ENCODE measurements at places on chromosomes 7 and 10.

GRCh38 chr7:70470746-70471145, 661.2 kb upstream of the GALNT17 start:
- DNase-seq, result no peak

GRCh38 chr7:81768951-81769778, 682 bp downstream of the HGF start:
- DNase-seq, result no peak

DNA sequence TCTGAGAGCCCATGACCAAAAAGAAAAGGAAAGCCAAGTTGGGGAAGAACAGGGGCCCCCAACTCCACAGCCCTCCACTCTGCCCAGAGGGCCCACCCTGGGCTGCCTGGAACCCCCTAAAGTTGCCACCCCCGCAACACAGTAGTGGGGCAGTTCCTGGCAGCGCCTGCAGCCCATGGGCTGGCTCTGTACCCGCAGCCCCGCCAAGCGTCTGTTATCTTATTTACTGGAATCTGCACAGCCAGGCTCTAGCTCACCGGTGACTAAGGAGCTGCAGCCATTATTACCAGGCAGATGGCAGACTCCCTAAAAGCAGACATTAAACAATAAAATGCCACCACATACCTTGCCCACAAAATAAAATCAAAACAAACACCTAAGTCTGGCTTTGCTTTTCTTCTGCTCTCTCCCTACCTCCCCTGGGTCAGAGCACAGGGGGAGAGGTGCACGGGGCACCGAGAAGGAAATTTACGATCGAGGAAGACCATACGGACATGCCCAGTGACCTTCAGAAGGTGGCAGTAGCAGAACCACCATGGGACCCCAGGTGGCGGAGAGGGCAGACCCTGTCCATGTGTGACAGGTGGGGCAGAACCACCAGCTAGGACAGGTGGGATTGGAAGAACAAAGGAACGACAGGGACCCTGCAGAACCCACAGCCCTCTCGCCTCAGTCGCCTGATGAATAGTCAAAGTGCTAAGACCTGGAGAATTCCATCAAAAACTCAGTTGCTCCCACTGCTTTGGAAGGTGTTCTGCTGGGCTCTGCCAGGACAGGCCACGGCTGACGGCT, 66.3 kb downstream of the PRKAG2 start:
- DNase-seq, result no peak

DNA sequence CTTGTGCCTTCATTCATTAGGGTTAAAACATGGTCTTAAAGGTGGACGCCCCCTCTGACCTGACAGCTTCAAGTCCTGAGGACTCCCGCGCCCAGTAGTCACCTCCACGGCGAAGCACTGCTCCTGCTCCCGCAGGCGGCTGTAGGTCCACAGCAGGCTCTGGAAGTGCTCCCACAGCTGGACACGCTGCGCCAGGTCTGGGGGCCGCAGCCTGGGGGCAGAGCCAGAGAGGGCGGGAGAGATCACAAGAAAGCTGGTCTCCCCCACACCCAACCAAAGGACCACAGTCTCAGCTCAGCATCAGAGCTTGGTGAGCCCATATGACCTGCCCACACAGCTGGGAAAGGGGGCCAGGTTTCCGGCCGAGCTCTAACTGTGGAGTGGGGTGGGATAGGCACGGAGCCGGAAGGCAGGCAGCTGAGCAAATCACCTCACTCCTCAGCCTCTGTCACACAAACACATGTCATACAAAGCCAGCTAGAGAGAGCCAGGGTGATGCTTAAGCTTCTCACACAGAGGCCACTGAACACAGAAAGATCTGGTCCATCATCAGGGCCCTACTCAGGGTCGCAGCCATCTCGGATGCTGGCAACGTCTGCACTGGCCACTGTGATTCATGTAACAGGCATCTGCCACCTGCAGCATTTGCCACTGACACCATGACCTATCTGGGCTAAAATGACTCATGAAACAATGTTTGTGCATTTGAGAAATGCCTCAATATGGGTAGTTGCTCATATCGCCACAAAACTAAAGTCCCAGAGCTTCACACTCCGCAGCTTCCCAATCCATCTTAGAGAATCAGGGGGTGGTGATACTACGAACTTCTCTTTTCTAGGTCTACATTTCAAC, 12.6 kb downstream of the HPS1 start:
- DNase-seq, result no peak

GRCh38 chr10:1149793-1150637, 93.8 kb downstream of the WDR37 start:
- DNase-seq, result no peak

- DNase-seq, result no peak
Measured at GRCh38 chr10:84038035-84038434, 101.3 kb upstream of the GHITM start.

GRCh38 chr10:373015-373414, 237.8 kb downstream of the ZMYND11 start:
- DNase-seq, result no peak

DNA sequence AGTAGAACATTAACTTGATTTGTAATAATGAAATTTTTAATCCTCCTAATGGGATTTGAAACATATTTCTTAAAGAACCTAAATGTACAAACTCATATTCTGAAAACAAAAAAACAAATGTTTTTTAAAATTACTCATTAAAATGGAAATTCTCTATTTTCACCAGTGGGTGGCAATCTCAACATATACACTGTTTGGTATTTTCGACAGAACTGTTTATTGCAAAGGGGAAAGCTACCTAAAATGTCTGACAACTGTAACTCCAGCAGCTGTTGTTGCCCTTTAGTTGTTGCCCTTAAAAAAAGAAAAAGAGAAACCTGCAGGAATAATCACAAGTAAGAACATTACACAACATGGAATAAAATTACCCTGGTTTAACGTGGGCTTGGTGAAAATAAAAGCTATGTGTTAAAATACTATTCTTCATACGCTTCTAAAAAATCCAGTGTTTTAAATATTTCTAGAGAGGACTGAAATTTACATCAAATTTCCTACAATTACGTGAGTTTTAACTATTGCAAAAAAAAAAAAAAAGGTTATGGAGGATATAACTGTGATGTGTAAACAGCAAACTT, 54.5 kb downstream of the COL1A2 start:
- DNase-seq, result no peak

DNA sequence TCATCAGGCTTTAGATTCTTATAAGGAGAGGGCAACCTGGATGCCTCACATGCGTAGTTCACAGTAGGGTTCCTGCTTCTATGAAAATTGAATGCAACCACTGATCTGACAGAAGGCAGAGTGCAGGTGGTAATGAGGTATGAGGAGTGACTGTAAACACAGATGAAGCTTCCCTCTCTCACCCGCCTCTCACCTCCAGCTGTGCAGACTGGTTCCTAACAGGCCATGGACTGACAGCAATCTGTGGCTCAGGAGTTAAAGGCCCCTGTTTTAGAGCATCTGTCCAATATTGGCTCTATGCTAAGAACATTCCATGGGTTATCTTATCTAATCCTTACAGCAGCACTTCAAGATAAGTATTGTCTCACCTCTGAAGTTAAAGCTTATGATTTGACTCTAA, 213.5 kb upstream of the NRP1 start:
- DNase-seq, result no peak

DNA sequence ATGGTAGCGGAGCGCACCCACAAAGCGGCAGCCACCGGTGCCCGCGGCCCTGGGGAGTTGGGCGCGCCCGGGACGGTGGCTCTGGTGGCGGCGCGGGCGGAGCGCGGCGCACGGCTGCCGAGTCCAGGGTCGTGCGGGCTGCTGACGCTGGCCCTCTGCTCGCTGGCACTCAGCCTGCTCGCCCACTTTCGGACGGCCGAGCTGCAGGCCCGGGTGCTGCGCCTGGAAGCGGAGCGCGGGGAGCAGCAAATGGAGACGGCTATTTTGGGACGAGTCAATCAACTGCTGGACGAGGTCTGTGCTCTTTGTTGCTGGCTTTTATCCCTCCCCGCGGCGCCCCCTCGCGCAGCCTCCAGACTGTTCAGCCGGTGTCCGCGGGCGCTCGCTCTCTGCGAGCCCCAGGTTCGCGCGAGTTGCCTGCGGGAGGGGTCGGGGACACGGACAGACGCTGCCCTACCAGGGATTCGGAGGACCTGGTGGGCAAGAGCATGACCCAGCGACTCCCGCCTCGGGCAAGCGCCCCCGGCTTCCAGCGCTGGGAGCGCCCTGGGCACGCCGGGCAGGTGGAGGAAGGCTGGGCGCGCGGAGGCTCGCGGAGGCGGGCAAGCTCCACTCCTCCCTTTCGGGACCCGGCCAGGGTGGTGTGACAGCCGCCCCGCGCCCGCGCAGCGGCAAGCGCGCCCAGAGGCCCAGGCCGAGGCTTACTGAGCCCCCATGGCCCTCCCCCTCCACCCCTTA, 887 bp downstream of the COL13A1 start:
- DNase-seq, result no peak

DNA sequence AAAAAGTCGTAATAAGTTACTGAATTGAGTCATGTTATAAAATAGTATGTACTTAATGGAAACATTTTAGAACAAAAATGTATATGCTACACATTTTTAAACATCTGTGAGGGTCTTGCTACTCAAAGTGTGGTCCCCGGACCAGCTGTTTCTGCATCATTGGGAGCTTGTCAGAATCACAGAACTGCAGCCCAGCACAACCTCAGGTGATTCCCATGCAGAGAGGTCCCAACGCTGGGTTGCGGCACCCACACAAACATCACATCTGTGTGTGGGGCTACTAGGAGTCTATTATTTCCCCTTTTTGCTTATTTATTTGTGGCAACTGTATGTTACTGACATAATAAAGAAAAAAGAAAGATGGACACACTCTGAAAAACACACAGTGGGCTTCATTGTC, 146.6 kb downstream of the BMS1 start:
- no peak for DNase-seq

DNA sequence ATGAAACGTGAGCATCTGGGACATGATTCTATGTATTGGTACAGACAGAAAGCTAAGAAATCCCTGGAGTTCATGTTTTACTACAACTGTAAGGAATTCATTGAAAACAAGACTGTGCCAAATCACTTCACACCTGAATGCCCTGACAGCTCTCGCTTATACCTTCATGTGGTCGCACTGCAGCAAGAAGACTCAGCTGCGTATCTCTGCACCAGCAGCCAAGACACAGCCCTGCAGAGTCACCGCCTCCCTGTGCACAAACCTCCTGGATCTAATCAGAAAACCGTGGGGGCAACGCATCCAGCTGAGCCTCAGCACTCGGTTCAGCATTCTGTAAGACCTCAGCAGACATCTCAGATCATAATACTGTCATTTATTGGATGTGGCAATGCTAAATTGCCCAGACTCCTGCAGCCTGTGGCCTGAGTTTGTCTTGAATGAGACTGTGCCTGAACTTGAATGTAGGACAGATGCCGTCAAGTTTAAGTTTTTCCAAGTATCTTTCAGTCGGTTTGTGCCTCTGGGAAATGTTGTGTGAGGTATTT, 41.5 kb upstream of the PRSS58 start:
- no peak for DNase-seq

DNA sequence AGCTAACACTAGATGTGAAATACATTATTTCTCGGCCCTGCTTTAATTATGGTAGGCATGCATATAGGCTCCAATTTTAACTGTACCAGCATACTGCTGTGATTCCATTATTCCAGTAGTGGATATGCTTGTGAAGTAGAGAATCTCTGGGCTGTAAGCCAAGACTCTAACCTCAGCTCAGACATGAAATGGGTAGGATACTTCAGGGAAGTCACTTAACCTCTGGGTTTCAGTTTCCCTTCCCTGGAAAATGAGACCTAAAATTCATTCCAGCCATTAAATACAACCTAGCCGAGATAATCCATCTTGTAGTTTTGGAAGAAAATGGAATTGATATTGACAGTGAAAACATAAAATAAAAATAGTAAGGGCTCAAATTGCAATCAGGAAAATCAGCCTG, 59.6 kb upstream of the TRIL start:
- no peak for DNase-seq

GRCh38 chr10:99766302-99766681, 16.1 kb upstream of the ABCC2 start:
- DNase-seq, result no peak

DNA sequence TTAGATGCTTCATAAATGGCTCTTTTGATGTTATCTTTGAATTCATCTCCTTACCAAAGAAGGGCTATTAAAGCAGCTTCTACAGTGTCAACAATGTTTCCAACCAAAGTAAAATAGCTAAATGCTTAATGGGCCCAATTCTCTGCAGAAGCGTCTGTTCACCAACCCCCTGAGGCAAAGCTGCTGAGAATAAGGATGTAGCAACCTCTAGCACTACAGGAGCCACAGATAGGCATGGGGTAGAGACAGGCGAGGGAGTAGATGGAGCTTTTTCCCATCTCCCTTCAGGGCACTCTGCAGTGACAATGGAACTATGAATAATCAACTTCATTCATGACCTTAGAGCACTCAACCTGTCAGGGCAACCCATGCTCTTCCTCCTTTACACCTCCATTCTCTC, 134.1 kb downstream of the FZD1 start:
- no peak for DNase-seq

- DNase-seq, result no peak
Measured at GRCh38 chr10:48523820-48524758, 80.8 kb downstream of the ARHGAP22 start.

All from GM04503 (cell line).